ENCODE measurements at places on chromosomes 7 and 10.

GRCh38 chr10:34320265-34320664 is 494.8 kb downstream of the PARD3 start:
- DNase-seq, result no peak

- DNase-seq, result no peak
Observed at GRCh38 chr7:117775801-117776200, 97.4 kb downstream of the CTTNBP2 start.

GRCh38 chr10:116702165-116702564 is 40.2 kb downstream of the HSPA12A start:
- no peak for DNase-seq

DNA sequence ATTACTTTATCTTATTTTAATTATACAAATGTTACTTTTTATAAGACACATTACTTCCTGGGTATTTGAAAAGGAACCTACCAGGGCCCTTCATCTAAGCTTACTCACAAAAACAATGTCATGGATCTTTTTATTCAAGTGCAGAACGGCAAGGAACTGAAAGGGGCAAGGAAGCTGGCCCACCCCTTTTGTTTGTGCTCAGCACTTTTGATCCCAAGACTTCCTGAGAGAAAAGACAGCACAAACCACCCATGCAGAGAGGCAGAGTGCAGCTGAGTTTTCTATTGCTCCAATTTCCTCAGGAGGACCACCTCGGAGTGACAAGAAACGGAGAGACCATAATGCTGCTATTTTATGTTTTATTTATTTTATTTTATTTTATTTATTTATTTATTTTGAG is 232.0 kb upstream of the NRP1 start:
- no peak for DNase-seq

DNA sequence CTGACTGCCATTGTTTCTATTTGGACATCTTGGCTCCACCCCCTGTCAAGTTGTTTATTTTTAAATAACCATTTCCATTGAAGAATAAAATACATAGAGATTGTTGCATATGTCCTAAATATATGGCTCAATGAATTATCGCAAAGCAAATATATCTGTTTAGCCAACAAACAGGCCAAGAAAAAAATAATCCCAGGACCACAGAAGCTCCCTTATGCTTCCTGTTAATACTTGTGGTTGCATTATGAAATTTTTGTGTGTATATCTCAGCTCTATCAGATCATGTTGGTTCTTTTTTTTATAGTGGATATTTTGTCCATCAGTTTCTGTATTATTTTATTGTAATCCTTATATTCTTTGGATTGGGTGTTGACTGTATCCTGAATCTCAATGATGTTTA is 53.4 kb upstream of the CYP2C8 start:
- DNase-seq, result no peak

GRCh38 chr10:31034098-31034909 is 2.6 kb upstream of the ZNF438 start:
- DNase-seq, result no peak

- no peak for DNase-seq
Observed at GRCh38 chr10:49135575-49136313, 1.9 kb upstream of the FAM170B start.

DNA sequence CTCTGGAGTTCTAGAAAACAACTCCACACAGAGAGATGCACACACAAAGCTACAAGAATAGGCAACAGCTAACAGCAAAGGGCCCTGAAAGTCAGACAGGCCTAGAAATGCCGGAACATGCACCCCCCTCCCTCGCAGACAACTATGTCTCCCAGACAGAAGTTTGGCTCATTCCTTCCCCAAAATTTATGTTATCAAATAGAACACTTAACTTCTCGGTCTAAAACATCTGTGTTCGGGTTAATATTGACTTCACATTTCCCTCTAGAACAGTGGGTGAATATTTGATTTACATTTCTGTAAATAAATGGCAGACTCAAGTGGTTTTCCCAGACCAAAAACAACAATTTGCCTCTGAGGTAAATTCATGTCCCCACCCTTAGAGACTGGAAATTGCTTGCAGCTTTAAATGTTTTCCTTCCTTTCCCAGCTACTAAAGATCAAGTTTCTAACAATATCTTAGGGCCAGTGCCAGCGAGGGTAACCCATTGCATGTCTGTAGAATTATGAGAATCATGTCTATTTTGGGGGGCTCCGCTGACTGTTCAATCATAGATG is 92.5 kb upstream of the INHBA start:
- no peak for DNase-seq
